ENCODE measurements at places on chromosomes 6 and 20. TPM values are rescaled to one million over a fixed set of nuclear protein-coding genes. Genes with fewer than 3 reads are reported as not detected.

The TMC2 gene
- 1.2 TPM for total RNA-seq

The SLC17A2 gene
- not detected for total RNA-seq

The PGM3 gene
- total RNA-seq, result 57.4 TPM

The TMEM217 gene
- 1.4 TPM for total RNA-seq

GRCh38 chr6:154920495-154921200 lies 74.5 kb upstream of the TIAM2 start:
- no peaks in the 10 kb centered on the region for H3K36me3 ChIP-seq
- H3K4me3 ChIP-seq, result no peak overlapping the region
- no peak overlapping the region for H3K27ac ChIP-seq
- DNase-seq, result no peak

- H3K4me3 ChIP-seq, result no peak overlapping the region
- no peaks in the 10 kb centered on the region for H3K4me1 ChIP-seq
- no peaks in the 10 kb centered on the region for H3K36me3 ChIP-seq
- no peak overlapping the region for H3K27ac ChIP-seq
These were observed 518.0 kb downstream of the RFPL4B start for GRCh38 chr6:112865131-112865530.

- no peak overlapping the region for H3K27ac ChIP-seq
- H3K4me3 ChIP-seq, result no peak overlapping the region
- peaks cover 14% of the 10 kb centered on the region for H3K4me1 ChIP-seq
- DNase-seq, result no peak
These were observed 7.3 kb downstream of the KCNK5 start for GRCh38 chr6:39221779-39222641.

DNA sequence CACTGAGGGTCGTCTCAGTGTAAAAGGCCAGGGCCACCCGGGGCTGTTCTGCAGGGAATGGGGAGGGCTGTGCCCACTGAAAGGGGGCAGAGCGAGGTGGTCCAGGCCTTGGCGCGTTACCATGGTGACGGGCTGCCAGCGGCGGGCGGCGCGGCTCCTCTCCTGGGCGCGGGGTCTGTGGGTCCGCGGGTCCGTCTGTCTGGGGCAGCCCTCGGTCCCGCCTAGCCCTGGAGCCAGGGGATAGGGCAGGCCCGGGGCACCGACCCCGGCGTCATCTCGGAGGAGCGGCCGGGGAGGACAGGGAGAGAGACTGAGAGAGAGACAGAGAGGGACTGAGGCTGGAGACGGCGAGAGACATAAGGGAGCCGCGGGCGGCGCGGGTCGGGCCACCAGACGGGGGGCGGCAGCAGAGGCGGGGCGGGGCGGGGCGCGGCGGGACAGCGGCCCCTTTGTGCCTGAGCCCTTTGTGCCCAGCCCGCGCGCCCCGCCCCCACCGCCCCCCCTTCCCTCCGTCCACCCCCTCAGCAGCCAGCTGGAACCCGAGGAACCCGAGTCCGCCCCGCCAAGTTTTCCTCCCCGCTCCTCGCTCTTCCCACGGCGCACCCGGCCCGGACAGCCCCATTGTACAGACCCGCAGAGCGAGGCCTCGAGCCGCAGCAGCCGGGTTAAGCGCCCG lies at the start of gene KIAA1755:
KIAA1755 (minus strand) TSS at position 358 of the 676 bp plus-strand sequence; CDS start at position 123, 235 bp downstream.
- H3K4me1 ChIP-seq, result peaks cover 23% of the 10 kb centered on the region
- H3K4me3 ChIP-seq, result peak within 1 kb of the TSS; percentile 54
- no peaks in the 10 kb centered on the region for H3K36me3 ChIP-seq
- peak within 1 kb of the TSS; percentile 92 for H3K27ac ChIP-seq
- DNase-seq, result no peak

- DNase-seq, result peak; percentile 39
- no peaks in the 10 kb centered on the region for H3K4me1 ChIP-seq
- no peak overlapping the region for H3K4me3 ChIP-seq
- no peaks in the 10 kb centered on the region for H3K36me3 ChIP-seq
These were observed 458.3 kb upstream of the MAP3K7 start for GRCh38 chr6:91045161-91045560.

DNA sequence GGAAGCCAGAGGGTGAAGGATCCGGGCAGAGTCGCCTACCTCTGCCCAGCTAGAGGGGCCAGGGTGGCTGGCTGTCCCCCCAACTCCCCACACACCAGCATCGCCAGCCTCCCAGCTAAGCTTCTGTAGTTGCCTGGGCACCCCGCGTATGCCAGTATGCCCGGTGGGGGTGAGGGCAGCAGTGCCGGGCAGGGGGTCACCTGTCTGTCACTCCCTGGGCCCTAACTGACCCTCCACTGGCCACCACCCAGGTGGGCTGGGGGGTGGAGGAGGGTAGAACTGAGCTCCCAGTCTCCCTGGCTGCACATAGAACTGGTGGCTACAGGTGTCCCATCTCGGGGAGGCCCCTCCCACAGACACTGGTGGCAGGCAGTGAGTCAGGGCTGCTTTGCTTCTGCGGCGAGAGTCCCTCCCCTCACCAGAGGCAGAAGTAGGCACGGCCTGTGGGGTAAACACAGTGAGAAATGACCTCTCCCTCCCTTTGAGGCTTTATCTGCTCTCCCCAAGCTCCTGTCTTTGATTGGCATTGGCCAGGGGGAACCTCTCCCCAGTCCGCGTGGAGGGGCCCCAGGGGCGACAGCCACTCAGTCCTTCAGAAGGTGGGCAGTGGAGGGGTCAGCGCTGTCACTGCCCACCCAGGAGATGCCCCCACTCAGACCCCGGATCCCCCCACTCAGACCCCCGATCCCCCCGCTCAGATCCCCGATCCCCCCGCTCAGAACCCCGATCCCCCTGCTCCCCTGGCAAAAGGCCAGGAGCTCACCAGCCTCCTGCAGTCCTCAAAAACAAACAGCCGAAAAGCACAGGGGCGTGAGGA lies 2.5 kb downstream of the NTSR1 start:
- no peak overlapping the region for H3K4me3 ChIP-seq
- no peaks in the 10 kb centered on the region for H3K36me3 ChIP-seq
- no peak overlapping the region for H3K27ac ChIP-seq
- H3K27me3 ChIP-seq, result peaks cover 42% of the 10 kb centered on the region

- H3K27ac ChIP-seq, result no peak overlapping the region
- no peak for DNase-seq
- peak overlapping the region; percentile 16 for H3K4me3 ChIP-seq
- peaks cover 7% of the 10 kb centered on the region for H3K4me1 ChIP-seq
- H3K27me3 ChIP-seq, result peaks cover 72% of the 10 kb centered on the region
These were observed 19.6 kb upstream of the ABT1 start for GRCh38 chr6:26576929-26577719.

DNA sequence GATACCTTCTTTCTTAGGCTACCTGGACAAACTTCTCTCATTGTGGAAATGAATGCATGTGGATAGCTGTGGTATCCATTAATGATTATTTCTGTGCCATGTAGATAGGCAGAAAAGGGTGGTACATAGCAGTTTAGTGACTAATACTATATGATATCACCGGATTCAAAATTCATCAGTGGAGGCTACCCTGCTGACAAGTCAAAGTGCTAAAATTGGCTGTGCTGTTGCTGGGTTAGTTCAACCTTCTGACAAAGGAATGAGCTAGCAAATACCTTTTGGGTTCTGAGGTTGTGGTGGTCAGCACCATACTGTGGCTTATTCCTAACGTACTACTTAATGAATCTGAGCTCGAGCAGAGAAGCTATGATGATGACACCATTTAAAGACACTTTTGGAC lies 109.1 kb downstream of the TFAP2B start:
- H3K4me3 ChIP-seq, result no peak overlapping the region
- no peak overlapping the region for H3K27ac ChIP-seq
- no peaks in the 10 kb centered on the region for H3K4me1 ChIP-seq
- H3K27me3 ChIP-seq, result no peaks in the 10 kb centered on the region

DNA sequence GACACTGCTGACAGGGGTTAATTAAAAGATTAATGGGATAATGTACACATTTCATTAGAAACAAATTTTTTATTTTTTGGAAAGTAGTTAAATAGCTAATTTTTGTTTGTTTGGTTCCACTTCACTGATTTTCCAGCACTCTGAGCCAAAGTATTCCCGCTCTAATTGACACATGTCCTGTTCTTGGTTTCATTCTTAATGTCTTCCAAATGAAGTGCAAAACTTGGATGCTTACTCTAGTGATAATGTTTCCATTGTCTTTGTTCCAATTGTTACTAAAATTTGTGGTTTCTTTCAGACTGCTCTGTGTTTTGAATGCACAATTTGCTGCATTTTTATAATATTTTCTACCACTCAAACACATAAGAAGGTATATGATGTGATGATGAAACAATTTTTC lies 794.3 kb downstream of the PHF3 start:
- H3K4me1 ChIP-seq, result no peaks in the 10 kb centered on the region
- no peak overlapping the region for H3K4me3 ChIP-seq
- no peak overlapping the region for H3K27ac ChIP-seq
- H3K27me3 ChIP-seq, result no peaks in the 10 kb centered on the region
- no peak for DNase-seq
- H3K36me3 ChIP-seq, result no peaks in the 10 kb centered on the region

DNA sequence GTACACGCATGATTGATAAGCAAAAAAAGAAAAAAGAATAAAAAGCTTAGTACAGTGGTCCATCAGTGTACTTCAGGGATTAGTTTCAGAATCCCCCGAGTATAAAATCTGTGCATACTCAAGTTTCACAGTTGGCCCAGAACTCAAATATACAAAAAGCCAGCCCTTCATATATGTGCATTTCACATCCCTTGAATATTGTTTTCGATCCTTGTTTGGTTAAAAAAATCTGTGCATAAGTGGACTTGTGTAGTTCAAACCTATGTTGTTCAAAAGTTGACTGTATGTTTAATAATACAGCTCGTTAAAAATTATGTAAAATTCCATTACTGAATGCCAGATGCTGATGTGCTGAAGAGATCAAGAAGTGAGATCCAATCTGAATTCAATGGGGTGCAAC lies 54.2 kb downstream of the LHFPL5 start:
- no peak overlapping the region for H3K27ac ChIP-seq
- DNase-seq, result no peak
- no peaks in the 10 kb centered on the region for H3K4me1 ChIP-seq
- H3K4me3 ChIP-seq, result no peak overlapping the region

- no peak for DNase-seq
- H3K27ac ChIP-seq, result no peak overlapping the region
- H3K4me3 ChIP-seq, result no peak overlapping the region
- H3K27me3 ChIP-seq, result no peaks in the 10 kb centered on the region
- no peaks in the 10 kb centered on the region for H3K4me1 ChIP-seq
- H3K36me3 ChIP-seq, result no peaks in the 10 kb centered on the region
These were observed 355.0 kb upstream of the MAP3K7 start for GRCh38 chr6:90941885-90942284.

DNA sequence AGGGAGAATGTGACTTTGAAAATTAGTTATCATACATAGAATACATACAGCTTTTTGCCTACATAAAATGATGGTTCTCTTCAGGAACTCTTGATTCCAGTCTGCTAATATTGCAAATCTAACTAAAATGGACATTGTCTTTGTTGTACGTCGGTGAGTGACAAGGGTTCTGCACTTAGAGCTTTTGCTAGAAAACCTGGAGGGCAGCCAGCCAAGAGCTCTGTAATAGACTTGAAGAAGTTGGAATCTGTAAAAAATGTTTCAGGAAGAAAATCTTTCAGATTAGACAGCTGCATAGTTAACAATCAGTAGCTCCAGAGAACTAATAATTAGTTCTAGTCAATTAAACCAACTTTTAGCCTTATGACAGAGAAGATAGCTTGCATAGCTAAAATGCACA lies 138.3 kb downstream of the FLRT3 start:
- no peaks in the 10 kb centered on the region for H3K4me1 ChIP-seq
- H3K27me3 ChIP-seq, result no peaks in the 10 kb centered on the region
- DNase-seq, result no peak
- H3K4me3 ChIP-seq, result no peak overlapping the region
- no peaks in the 10 kb centered on the region for H3K36me3 ChIP-seq

- no peak overlapping the region for H3K4me3 ChIP-seq
- no peak for DNase-seq
- no peaks in the 10 kb centered on the region for H3K27me3 ChIP-seq
- no peaks in the 10 kb centered on the region for H3K36me3 ChIP-seq
These were observed 57.8 kb upstream of the ZFAND3 start for GRCh38 chr6:37761554-37762271.

GRCh38 chr6:158158748-158159147 lies 9.3 kb downstream of the SERAC1 start:
- no peak for DNase-seq
- H3K27me3 ChIP-seq, result no peaks in the 10 kb centered on the region
- no peak overlapping the region for H3K27ac ChIP-seq
- H3K4me3 ChIP-seq, result no peak overlapping the region

DNA sequence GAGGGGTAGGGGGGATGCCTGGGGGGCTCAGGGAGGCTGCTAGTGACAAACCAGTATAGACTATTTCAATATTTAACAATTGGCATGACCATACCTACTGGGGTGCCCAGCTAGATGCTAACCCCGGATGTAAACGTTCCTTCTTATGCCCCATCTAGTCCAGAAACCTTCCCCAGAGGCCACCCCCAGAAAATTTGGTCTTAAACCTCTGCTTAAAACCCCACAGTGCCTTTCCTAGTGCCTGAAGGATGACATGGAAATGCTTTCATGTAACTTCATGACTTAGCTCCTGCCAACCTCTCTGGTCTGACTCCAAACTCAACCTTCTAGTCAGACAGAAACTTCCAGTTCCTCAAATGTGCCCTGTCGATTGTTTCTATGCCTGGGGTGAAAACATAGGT lies 52.0 kb downstream of the JPH2 start:
- H3K27me3 ChIP-seq, result no peaks in the 10 kb centered on the region
- DNase-seq, result no peak
- no peak overlapping the region for H3K27ac ChIP-seq

GRCh38 chr6:37513155-37513554 lies 13.5 kb upstream of the CCDC167 start:
- no peak overlapping the region for H3K27ac ChIP-seq
- H3K4me3 ChIP-seq, result no peak overlapping the region
- H3K36me3 ChIP-seq, result no peaks in the 10 kb centered on the region

DNA sequence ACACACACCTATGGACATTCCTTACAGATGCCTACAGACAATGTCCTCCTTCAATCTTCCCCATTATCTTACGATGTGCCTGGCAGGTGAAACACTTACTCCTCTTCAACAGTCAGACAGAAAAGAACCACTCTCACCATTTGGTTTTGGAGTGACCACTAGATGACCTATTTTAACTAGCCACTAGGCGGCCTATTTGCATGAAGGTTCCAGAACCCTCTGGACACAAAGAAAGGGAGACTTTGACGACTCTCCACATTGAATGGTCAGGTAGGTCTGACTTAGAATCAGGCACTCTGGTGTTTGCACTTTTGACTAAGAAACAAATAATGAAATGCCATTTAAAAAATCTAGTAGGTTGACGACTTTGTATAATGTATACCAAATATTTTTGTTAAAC lies 42.0 kb downstream of the PNLDC1 start:
- no peaks in the 10 kb centered on the region for H3K36me3 ChIP-seq
- H3K27ac ChIP-seq, result no peak overlapping the region
- no peak overlapping the region for H3K4me3 ChIP-seq
- no peaks in the 10 kb centered on the region for H3K27me3 ChIP-seq
- DNase-seq, result no peak
- H3K4me1 ChIP-seq, result no peaks in the 10 kb centered on the region

DNA sequence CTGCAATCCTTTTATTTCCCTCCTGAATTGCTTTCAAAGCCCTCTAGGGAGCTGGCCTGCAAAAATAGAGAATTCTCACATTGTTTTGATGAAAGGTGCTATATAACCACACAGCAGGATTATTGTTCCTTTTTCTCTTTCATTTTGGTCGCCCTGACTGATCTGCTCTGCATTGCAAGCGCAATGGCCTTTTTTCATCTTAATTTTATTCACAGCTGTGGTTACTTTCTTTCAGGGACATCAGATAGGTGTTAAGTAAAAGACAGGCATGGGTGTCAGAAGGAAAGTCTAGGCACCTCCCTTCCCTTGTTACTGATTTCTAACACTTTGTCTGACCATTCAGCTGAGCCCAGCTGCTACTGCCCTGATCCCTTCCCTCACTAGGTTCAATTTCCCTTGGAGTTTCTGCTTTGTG lies 850.5 kb upstream of the MAP3K7 start:
- no peaks in the 10 kb centered on the region for H3K27me3 ChIP-seq
- no peak overlapping the region for H3K27ac ChIP-seq
- peak; percentile 56 for DNase-seq
